M059J (cell line): ENCODE measurements at places on chromosomes 16 and 17.

GRCh38 chr17:28230011-28230410 is 89.0 kb upstream of the TMEM97 start:
- DNase-seq, result no peak

DNA sequence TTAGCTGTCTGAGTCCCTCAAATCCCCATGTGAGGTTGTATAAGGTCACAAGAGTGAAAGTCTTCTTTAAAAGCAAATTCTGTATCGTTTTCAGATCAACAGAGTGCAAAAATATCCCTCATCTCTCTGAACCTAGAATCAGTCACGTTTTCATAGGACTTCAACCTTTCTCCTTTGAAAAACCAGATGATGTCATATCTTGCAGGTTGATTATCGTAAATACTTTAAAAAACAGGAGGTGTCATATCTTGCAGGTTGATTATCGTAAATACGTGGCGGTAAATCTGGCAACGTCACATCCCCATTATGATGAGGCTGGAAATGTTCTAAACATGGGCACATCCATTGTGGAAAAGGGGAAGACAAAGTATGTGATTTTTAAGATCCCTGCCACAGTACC is 25.9 kb downstream of the BCO1 start:
- no peak for DNase-seq

DNA sequence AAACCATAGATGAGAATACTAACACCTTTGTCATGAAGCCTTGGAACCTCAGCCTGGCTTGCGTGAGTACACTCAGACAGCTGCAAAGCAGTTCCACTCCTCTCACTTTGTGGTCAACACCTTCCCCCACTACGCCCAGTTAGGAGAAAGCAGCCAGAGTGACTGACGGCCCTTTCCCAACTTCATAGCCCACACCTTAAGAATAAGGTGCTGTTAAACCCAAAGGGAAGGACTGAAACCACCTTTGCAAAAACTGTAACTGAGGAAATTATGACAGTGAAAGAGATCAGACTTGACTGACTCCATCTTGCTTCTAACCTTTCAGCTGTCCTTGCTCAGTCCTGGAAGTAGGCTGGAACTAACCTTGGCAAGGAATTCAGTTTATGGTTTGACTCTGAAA is 13.7 kb downstream of the N4BP1 start:
- DNase-seq, result no peak

GRCh38 chr17:80424261-80424660 is 9.3 kb downstream of the ENDOV start:
- DNase-seq, result no peak

GRCh38 chr16:78996790-78997189 is 603.7 kb downstream of the MAF start:
- DNase-seq, result no peak

GRCh38 chr17:49942947-49943346 is 26.0 kb upstream of the DLX4 start:
- DNase-seq, result no peak

DNA sequence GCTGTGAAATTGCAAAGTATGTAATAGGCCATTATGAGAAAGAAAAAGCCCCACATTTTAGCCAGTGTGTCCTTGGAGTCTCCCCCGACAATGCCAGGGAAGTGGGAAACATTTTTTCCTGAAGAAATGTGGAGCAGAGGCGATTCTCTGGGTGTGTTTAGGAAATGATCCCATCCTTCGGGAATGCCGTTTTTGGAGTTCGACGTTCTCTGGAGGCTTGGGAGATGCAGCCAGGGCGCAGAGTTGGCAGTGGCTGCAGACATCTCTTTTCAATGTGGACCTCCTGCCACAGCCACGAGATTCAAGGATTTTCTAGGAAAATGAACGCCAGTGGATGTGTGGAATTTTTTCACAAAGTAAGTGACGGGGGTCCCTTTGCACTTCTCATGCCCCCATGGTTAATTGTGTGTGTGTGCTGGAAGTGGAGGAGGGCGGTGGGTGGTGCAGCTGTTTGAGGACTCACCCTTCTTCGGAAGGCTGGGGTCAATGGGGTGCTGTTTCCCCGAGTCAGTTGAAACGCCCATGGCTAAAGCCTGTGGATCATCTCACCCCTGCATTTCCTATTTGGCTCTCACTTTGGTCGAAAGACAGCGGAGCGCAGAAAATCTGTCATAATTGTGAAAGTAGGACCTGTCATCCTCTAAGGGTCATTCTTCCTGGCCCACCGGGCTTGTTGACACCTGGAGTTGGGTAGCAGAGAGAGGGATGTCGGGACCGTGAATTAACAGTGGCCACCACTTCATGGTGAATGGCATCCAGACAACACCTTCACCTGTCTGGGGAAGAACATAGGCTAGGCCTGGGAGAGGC is 73.2 kb downstream of the CMIP start:
- DNase-seq, result peak; percentile 25

- peak; percentile 43 for DNase-seq
These were observed 25.3 kb downstream of the IGF2BP1 start for GRCh38 chr17:49022391-49022941.

- no peak for DNase-seq
These were observed 607.5 kb downstream of the TOX3 start for GRCh38 chr16:51939378-51939871.

DNA sequence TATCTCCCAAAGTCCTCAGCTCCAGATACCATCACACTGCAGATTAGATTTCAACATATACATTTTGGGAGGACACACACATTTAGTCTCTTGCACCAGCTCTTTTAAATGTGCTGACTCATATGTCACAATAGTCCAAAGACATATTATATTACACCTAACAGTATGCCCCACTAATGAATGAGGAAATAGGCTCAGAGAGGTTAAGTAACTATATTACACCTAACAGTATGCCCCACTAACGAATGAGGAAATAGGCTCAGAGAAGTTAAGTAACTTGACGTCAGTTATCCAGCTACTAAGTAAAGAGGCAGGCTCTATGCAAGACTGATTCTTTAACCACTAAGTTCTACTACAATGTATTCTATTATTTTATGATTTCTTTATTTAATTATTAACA is 9.7 kb downstream of the IRX6 start:
- no peak for DNase-seq

DNA sequence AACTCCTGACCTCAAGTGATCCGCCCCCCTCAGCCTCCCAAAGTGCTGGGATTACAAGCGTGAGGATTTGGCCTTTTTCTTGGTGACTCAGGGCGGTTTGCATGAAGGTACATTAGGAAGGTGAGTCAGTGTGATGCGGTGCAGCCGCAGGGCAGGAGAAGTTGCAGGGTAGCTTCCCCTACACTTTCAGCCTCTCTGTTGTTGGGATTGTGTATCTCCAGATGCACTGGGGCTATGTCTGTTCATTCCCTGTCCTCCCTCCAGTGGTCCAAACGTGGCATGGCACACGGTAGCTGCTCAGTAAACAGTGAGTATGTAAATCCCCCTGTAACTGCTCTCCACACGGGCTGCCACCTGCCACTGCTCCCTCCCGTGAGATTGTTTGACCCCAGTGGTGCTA is 109.1 kb upstream of the CDC42EP4 start:
- DNase-seq, result peak; percentile 94

DNA sequence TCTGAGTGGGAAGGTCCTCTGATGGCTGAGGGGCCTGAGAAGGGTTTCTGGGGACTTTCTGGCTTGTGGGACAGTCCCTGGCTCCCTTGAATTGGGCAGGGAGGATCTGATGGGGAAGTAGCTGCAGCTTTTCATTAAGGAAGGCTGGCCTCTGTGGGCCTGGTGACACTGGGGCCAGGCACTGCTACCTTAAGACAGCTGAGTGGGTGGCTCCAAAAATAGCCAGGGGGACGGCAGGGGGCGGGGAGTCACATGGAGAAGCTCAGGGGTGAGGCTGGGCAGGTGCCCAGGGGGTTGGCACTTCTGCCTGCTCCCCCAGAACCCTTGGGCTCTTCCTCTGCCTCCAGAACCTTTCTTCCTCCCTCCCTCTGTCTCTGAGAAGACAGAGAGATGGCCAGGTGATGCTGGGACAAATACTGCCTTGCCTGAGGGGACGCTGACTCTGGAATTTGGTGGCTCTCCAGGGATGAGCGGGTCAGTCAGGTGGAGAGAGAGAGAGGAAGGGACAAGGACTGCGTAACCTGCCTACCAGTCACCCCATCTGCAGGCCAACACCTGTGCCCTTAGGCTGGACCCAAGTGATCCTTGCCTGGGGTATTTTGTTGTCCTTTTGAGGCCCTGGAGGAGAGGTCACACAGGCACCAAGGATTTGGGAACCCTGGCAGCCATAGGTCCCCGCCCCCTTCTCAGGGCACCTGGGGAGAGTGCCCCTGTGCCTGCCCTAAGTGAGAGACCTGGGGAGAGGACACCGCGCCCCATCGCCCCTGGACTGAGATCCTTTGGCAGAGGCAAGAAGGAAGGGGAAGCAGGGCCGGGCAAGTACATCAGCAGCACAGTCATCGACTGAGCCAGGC is 1.7 kb upstream of the SGCA start:
- DNase-seq, result no peak

GRCh38 chr17:31156326-31156725 is 61.5 kb downstream of the NF1 start:
- no peak for DNase-seq

DNA sequence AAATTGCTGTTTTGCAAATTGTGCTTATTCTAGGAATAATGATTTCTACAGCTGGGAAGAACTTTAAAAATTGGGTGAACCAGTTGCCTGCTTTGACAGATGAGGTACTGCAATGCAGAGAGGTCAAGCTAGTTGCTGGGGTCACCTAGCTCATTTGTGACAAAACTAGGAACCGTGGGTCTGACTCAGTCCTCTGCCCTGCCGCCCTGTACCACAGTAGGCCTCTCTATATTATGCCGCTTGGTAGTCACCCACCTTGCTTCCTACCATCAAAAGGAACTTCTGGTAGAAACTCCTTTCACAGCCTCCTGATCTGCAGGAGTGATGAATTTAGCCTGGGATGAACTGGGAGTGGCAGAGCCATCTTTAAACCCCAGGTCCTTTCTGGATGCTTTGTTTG is 105.7 kb downstream of the PITPNC1 start:
- no peak for DNase-seq

- DNase-seq, result peak; percentile 53
These were observed 877.4 kb upstream of the GOT2 start for GRCh38 chr16:59611556-59611955.

DNA sequence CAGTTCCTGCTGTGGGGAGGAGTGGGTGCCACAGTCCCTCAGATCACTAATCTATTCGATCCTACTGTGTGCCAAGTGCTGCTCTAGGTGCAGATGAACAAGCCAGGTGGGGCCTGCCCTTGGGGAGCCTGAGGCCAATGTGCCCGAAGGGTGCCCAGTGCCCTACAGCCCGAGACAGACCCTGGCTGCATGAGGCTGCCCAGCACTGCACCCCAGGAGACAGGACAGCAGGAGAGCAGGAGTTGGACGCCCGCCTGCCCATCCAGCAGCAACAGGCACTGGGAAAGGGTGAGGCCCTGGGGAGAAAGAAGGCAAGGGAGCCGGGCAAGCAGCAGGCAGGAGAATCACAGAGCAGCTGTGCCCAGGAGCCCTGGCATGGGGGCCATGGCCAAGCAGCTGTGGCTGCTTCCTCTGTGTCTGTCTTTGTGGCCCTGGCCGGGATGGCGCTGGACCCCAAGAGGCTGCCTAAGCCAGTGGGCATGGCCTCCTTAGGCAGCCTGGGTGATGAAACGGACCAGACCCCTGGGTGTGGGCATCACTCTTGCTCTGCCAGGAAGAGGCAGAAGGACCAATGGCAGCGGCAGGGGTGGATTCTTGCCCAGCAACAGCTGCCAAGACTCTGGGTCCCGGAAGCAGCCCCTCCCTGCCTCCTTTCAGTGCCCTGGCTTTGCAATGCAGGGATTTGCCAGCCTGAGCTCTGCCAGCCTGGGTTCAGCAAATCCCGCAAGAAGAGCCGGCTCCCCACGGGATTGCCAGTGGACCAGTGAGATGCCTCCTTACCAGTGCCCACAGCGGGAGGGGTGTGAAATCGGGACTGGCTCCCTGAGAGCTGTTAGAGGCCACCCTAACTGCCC is 179.6 kb upstream of the TNRC6C start:
- DNase-seq, result peak; percentile 63

- peak; percentile 71 for DNase-seq
These were observed 13.0 kb upstream of the SPNS3 start for GRCh38 chr17:4420692-4421131.

DNA sequence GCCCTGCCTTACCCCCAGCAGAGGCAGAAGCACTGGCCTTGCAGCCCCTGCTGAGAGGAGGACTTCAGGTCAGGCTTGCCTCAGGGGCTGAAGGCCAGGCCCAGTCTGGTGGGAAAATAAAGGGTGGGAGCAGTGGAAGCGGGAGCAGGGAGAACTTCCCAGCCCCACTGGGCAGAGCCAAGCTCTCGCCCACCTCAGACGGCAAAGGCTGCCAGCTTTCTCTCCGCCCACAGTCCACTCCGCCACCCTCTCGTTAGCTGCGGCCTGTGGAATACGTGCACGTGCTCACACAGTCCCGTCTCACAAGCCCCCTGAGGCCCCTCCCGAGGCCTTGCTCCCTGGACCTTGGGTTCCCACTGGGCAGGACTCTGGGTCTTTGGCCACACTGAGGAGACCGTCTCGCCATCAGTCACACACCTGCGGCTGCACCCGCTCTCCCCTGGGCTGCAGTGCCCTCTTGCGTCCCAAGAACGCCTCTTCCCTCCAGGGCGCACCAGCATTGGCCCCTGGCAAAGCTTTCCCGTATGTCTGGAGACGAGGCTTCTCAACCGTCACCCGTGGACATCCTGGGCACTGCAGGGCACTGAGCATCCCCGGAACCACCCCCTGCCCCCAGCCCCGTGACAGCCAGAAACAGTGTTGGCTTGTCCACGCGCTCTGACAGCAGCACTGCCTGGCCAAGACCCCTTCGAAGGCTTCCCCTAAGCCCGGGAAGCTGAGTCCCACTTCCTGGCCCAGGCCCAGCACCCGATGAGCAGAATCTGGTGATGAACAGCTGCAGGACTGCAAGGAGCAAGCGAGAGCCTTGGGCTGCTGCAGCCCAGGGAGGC is 8.3 kb downstream of the MRPL28 start:
- DNase-seq, result peak; percentile 84

GRCh38 chr16:25868106-25868505 is 176.3 kb downstream of the HS3ST4 start:
- DNase-seq, result no peak

DNA sequence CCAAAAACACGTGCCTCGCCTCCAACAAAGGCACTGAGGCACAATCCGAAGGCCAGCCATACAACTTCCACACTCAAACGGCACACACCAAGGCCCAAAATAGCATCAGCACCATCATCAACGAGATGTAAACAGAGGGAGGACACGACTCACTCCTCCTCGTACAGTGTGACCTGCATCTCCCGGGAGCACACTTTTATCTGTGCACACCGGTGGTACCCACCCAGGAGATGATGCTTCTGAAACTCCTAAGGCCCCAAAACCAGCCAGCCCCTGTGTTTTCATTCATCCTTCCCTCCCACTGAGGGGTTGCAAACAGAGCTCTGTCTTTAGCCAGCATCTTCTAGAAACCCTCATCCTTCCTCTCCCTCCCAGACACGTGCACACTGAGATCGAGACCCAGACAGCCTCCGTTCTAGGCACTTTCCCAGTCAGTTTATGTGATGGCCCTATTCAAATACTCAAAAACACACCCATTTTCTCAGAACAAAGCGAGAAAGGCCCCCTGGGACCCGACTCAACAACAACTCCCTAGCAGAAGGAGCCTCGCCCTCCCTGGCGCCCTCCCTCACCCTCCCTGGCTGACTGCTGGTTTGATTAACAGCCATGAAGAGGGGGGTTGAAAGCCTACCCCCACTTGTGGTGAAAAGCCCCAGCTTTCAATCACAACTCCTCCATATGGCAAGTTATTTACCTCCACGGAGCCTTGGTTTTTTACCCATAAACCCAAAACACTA is 76.3 kb downstream of the GAS7 start:
- no peak for DNase-seq

- peak; percentile 39 for DNase-seq
These were observed 145.3 kb downstream of the IRF8 start for GRCh38 chr16:86044241-86044671.
